ENCODE measurements at places on chromosomes 3 and 15.

DNA sequence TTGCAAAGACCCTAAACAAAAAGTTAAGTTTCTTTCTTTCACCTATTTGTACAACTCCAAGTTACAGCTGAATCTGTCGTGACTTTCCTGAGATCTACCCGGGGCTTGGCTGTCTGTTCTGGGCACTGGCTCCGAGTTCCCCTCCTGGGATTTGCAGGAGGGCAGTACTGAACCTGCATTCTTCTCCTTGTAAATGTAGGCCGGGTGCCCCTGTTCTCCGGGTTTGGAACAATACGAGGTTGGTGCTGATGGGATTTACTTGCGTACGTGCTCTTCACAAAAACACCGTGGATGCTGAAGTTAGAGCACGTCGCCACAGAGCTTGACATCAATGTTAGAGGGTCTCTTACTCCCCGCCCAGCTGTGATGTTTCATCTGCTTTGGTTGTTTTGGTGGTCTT lies 48.1 kb downstream of the KLHL25 start:
- DNase-seq = no peak

DNA sequence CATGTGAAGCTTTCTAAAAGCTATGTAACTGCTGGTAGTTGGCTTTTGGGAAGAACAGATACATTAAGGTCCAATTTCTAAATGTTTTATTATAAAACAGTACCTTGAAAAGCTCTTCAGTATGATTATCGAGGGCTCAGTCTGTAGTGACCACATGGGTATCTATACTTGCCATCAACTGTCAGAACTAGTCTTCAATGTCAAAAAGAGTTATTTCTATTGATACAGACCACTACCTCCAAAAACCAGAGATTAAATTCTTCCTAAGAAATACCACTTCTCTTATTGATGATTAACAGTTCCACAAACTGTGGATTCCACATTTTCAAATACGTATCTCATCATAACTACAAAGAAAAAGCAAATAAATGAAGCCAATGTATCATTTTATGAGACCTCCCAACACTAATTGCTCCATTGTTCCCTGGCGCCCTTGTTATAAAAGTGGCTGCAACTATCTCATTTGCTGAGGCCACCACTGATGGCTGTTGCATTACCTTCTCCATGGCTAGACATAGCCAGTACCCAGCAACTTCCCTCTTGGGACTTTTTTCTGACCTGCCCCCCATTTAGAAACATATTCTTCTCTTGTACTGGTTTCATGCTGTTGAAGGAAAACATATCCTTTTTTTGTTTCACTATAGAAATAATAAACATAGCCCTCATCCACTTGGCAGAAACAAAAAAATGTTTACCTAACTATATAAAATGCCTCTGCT lies 33.9 kb upstream of the MBNL1 start:
- no peak for DNase-seq

DNA sequence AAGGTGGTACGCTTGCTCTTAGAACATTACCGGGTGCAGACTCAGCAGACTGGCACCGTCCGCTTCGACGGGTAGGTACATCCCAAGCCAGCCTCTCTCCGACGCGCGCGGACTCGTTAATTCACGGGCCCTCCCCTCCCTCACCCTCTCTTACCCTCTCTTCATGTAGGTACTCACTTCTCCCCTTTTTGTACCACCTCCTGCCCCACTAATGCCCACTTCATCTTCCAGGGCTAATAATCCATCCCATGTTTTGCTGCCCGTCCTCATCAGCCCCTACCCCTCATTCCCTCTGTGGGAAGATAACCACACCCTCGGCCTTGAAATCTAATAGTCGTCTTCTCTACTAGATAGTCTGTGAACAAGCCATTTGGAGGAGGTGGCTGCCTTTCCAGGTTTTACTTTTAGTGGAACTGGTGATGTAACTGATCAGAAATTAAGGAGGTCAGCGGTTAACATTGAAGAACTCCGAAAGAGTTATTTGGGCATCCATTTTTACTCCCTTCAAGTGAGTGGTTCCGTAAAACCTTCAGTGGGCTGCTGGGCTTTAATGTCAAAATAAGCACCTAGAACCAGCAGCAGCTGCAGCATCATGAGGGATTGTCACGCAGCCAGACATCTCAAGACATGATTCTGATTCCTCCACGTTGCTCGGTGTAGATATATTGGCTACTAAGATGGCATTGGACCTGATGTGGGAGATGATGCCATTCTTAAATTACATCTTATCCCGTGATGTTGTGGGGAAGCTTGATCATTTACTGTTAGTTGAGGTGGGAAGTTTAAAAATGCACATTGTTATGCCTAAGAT lies 1.3 kb downstream of the FEM1B start:
- no peak for DNase-seq

DNA sequence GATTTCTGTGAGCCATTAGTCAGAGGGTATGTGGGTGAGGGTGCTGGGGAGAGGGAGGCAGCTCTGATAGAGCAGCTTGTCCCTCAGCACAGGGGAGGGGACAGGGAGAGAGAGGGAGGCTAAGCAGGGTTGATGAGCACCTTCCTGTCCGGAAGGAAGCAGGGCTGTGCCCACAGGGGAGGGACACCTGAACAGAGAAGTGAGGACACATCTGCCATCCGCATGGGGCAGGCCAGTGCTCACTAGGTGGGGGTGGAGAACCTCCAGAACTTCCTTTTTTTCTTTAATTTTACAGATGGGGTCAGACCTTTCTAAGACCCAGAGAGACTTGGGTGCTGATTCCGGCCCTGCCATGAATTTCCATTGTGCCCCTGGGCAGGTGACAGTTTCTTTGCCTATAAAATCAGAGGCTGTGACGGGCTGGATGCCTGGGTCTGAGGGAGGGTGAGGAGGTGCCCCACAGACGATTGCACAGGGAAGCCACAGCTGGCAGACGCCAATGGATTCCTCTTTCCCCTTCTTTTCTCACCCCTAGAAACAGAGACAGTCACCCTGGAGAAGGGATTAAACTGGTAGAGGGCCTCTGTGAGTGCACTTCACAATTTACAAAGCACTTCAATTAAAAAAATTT lies 4.1 kb upstream of the TGM5 start:
- peak; percentile 73 for DNase-seq

DNA sequence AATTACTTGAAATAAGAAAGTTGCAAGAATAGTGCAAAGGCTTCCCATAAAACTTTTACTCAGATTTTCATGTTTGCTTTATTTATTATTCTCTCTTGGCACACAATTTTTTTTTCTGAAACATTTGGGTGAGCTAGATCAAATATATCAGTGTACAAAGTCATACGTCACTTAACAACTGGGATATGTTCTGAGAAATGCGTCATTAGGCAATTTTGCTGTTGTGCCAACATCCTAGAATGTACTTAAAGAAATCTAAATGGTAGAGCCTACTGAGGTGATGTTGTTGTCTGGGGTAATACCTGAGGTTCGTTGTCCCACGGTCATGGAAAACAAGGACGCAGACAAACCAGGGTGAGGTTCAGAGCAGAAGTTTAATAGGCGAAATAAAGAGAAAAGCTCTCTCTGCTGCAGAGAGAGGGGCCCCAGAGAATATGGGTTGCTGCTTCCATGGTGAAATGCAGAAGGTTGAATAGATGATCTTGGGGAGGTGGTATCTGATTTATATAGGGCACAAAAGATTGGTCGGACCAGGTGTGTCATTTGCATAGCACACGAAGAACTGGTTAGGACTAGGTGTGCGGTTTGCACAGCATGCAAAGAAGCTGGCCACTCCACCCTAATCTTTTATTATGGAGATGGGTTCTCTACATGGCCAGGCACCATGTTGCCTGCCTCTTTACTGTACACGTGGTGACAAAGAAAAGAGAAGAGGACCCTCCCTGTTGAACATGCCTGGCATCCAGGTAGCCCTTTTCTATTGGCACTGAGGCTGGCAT lies 8.8 kb upstream of the GRAMD1C start:
- DNase-seq = no peak

- no peak for DNase-seq
Observed at GRCh38 chr15:69887009-69887408, 210.7 kb downstream of the TLE3 start.

DNA sequence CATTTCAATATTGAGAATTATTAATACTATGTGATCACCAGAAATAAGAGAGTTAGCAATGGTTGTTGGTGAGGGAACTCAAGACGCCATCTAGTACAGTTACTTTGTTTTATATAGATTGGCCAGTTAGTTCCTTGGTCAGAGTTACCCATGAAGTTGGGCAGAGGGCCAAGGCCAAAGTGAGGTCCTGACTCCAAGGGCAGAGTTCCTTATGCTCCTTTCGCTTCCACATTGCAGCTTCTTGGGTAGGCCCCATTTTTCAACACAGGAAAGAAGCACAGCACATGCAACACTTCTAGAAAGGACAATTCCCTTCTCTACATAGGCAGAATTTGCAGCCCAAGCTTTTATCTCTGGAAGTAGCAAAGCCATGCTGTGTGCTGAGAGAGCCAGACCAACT lies 178.6 kb downstream of the KCNAB1 start:
- DNase-seq = no peak

- no peak for DNase-seq
Observed at GRCh38 chr3:155983834-155984474, 113.5 kb downstream of the GMPS start.
